T47D (cell line): ENCODE measurements at places on chromosomes 13 and 19.

DNA sequence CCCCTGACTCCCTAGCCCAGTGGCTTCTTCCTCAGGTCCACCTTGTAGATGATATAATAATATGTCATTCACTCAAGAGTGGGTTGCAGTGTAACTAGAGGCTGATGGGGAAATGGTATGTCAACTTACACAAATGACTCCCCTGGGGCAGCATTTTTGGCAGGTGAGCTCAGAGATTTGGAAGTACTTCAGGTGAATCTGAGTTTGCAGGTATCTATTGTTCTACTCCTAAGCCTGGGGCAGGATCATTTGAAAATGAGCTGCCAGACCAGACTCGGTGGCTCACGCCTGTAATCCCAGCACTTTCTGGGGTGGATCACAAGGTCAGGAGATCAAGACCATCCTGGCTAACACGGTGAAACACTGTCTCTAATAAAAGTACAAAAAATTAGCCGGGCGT lies 11.6 kb upstream of the CNMD start:
- no peak for DNase-seq

DNA sequence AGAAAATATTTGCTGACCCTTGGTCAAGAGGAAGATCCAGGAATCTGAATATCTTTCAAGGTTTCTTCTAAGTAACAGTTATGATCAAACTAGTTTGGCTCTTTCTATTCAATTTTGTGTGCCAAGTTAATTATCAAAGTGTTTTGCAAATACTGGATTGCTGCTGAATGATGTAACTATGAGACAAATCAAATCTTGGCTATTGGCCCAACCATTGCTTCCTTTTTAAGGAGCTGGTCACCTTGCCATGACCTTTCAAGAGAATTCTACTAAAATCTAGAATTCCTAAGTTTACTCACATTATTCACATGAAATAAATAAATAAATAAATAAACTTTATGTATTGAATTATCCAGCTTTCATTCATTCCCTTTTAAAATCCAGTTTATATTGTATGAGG lies 371.8 kb downstream of the SLITRK6 start:
- DNase-seq = no peak

DNA sequence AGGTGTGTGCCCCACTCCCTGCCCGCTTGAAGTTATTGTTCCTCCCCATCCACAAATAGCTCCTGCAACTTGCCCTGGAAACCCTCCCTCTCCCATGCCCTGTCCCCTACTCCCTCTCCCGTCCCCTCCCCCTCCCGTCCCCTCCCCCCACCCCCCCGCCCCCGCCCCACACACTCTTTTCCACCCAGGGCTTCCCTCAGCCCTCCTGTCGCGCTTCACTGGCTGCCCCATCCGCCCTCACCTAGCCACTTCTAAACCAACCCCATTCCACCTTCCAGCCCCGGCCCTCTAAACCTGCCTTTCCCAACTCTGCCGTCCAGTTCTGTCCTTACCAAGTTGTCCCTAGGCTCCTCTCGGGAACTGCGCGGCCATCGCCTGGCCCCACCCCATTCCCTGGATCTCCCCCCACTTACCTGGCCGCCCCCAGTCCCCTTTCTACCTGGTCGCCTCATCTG lies 993 bp downstream of the RGL3 start:
- DNase-seq = no peak

DNA sequence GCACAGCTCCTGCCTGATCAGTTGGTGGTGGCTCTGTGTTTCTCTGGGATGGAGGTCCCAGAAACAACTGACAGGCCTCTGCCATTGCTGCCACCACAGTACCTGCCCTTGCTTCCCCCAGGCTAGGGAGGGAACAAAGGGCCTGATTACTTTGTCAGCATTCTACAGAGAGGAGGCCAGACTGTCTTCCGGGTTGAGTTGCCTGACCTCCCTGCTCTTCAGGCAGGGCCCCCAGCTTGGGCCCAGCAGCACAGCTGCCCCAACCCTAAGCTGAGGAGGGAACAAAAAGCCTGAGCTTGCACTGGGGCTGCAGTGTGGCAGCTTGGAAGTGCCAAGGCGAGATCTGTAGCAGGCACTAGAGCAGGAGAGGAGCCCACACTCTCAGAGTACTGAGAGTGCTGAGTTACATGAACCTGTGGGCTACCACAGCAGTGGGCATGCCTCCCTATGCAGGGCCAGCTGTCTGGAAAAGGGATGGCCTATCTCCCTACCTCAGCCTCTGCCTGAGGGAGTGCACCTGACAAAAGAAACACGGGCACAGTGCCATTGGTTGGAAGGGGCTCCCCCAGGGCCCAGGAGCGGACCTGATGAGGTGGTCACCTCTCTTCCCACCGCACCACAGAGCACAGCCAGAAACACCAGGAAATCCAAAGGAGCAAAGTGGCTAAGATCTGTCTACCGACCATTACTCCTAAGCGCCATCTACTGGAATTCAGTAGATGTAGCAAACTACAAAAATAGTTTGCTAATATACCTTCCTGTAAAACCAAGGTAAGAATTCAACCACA lies 24.4 kb downstream of the SLC25A15 start:
- DNase-seq = peak; percentile 25

- no peak for DNase-seq
Observed at GRCh38 chr19:29265436-29265835, 52.5 kb upstream of the UQCRFS1 start.

DNA sequence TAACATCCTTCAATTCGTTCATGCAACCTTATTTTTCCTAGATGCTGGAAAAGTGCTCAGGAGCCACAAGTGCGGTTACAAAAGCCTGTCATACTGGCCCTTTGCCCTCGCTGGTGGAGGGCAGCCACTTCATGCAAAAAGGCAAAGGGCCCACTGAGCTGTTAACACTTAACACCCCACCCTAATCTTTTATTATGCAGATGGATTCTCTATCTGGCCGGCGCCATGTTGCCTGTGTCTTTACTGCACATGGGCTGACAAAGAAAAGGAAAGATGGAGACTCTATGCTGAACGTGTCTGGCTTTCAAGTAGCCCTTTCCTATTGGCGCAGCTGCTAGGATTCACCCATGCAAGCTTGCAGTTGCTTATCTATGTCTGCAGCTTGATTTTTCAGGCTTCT lies 10.8 kb downstream of the OR7D2 start:
- no peak for DNase-seq

- DNase-seq = no peak
Observed at GRCh38 chr13:108897955-108898354, 268.5 kb downstream of the MYO16 start.

GRCh38 chr19:29645491-29645867 lies 19.8 kb upstream of the PLEKHF1 start:
- no peak for DNase-seq

DNA sequence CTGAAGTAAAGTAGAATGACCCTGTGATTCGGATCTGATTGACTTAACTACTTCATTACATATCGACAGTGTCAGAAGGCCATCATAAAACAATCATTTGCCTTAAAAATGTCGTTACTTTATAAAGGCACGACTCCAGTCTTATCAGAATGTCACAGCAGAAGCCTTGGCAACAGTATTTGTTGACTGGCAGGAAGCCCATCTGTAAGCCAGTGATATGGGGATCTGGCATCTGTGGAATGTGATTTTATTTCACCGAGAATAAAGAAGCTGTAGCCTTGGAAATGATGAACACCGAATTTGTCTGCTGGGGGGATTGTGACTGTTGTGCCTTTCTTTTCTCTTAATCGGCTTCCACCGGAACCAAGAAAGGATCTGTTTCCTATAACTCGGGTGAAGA lies 362.5 kb downstream of the TDRD3 start:
- DNase-seq = no peak

- no peak for DNase-seq
Observed at GRCh38 chr19:48813123-48813913, 2.5 kb upstream of the BCAT2 start.

DNA sequence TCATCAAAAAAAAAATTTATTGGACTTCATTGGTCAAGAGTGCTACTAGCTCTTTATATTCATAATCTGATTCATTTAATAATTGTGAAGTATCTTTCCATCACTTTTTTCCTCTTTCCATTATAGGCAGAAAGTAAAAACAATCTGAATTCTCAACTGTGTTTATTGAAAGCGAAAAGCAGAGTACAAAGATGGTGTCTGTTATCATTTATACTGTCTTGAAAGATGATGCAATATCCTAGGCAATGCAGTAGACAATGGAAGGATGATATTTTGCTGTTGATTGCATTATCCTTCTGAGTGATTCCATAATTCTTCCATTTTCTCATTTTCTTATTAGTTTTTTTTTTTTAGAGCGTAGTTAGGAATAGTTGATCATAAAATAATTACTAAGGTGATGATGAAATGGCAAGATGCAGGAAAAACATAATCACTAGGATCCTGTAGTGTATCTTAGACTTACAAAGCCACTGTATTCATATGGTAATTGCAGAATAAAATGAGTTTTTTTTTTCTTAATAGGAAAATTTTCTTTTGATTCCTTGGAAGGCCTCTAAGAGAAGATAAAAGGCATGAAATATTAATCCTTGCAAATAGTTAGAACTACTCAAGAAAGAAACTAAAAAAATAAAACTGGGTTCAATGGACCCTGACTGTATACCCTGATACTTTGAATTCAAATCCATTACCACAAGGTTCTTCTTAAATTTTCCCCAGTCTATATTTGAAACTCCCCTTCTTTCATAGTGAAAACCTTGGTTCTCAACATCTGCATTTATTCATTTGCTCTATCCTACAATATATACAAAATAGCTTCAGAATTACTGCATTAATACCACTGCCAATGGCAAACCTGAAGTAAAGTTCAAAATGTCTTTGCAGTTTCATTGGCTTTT lies 11.6 kb downstream of the URI1 start:
- DNase-seq = no peak

GRCh38 chr13:35165205-35165604 lies 223.1 kb downstream of the NBEA start:
- no peak for DNase-seq

DNA sequence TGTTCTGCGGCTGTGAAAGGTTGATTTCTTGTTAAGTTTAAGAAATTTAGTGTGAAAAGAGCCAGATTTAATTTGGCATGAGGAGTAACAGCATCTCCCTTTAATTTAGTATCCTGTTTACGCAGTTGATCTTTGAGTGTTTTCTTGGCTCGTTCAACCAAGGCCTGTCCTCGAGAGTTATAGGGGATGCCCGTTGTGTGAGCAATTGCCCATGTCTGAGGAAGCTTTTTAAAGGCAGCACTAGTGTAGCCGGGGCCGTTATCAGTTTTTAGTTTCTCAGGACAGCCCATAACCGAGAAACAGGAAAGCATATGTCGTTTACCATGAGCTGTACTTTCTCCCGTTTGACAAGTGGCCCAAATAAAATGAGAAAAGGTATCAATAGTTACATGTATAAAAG lies 47.5 kb upstream of the ZNF43 start:
- DNase-seq = no peak

- no peak for DNase-seq
Observed at GRCh38 chr19:31519256-31519655, 170.0 kb upstream of the TSHZ3 start.

GRCh38 chr19:49591731-49592485 lies 926 bp downstream of the PRR12 start:
- DNase-seq = no peak

DNA sequence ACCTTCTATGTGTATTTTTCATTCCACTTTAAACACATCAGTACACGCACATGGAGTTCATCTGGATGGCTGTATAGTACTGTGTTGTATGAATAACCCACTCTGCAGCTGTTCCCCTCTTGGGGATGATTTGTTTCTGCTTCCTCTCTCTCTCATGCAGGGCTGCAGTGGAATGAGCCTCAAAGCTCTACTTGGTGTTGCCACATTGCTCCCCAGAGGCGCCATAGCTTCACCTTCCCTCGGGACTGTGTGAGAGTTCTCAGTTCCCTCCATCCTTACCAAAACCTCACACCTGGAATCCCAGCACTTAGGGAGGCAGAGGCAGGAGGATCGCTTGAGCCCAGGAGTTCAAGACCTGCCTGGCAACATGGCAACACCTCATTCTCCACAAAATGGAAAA lies 28.4 kb upstream of the GPR183 start:
- no peak for DNase-seq

GRCh38 chr19:15402411-15403150 lies 16.2 kb downstream of the AKAP8L start:
- DNase-seq = no peak

GRCh38 chr13:51614350-51614786 lies 30.1 kb downstream of the WDFY2 start:
- no peak for DNase-seq

- no peak for DNase-seq
Observed at GRCh38 chr19:7841751-7842660, 12.0 kb downstream of the EVI5L start.

DNA sequence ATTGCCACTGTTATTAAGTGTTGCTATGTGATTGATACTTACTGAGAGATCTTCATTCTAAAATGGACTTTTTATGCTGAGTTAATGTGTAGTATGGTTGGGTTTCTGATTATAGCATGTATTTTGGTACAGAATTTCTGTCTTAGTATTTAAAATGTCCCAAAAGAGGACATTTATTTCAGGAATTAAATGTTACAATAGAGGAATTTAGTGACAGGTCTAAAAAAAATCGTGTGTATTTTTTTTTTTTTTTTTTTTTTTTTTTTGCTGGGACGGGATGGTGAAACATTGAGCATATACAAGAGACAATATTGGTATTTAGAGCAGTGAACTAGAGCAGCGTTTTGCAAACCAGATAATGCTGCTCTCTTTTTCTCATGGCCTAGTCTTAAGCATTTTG lies 27.9 kb downstream of the URI1 start:
- DNase-seq = no peak

GRCh38 chr19:2076526-2076944 lies 19.6 kb downstream of the MOB3A start:
- DNase-seq = no peak
